ENCODE measurements at places on chromosomes 1 and 21.

GRCh38 chr1:221331273-221332183, 410.4 kb downstream of the DUSP10 start:
- no peak for DNase-seq

- no peak for DNase-seq
These were observed 90.5 kb downstream of the ADARB1 start for GRCh38 chr21:45164838-45165237.

DNA sequence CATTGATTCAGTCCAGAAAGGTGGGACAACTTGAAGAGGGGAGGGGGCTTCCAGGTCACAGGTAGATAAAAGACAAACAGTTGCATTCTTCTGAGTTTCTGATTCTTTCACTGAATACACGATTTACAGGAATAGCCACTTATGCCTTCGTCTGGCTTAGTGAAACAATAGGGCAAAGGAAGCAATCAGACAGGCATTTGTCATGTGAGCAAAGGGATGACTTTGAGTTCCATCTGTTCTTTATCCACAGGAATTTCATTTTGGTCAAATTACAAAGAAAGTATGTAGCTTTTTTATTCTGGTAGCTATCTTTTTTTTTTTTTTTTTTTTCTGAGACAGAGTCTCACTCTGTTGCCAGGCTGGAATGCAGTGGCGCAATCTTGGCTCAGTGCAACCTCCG, 202.5 kb downstream of the TTLL7 start:
- no peak for DNase-seq

DNA sequence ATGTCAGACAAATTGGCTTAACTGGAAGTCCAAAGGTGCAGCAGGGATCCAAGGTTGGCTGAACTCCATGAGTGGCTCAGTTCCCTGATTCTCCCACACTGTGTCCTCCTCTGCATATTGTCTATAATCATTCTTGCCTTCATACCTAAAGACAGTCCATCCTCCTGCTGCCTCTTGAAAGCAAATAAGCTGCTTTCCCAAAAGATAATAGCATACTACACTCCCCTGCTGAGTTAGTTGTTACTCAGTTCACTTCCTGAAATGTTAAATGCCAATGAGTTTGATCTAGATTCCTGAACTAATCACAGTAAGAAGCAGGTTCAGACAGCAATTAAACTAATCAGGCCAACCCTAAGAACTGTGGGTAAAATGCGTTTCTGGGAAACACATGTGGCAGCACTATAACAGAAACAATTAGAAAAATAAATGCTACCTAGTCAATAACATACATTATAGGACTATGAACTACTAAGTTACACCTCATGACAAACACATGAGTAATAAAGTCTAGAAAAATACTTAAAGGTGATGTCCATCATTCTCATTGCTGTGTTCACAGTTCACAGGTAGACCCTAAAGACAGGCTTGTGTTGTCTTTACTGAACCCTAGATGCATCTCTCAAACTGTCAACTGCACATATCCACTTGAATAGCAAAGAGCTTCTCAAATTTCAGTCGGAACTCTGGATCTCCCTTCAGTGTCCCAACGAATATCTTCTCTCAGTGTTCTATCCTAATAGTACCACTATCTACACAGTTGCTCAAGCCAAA, 50.8 kb upstream of the BOLA1 start:
- no peak for DNase-seq

GRCh38 chr21:36035381-36035791, 24.9 kb downstream of the SETD4 start:
- no peak for DNase-seq

DNA sequence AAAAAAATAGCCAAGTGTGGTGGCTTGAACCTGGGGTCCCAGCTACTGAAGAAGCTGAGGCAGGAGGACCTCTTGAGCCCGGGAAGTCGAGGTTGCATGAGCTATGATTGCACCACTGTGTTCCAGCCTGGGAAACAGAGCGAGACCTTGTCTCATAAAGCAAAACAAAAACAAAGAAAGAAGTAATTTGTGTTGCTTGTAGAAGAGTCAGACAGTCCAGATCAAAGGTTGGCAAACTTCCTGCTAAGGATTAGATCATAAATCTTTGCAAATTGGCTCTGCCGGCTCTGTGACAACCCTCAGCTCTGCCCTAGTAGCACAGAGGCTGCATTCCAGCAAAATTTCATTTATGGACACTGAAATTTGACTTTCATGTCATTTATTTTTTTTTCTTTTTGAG, 19.0 kb upstream of the MFN2 start:
- DNase-seq: no peak

GRCh38 chr1:182614796-182615454, 10.7 kb upstream of the RGS16 start:
- DNase-seq: no peak

- no peak for DNase-seq
These were observed 89.8 kb upstream of the ARHGAP29 start for GRCh38 chr1:94327001-94327690.

DNA sequence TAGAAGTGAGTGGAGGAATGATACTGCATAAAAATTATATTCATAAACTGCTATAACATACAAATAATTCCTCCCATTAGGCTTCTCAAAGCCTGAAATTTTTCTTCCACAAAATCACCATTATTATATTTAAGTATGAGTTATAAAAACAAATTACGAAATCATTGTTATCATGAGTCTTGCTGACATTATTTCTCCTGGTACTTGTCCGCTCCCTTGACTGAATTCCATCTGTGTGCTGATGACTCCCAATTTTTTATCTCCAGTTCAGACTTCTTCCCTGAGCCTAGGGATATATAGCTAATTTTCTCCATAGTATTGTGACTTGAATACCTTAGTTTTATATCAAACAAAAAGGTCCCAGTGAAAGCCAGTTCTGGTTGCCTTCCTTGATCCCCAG, 268.2 kb downstream of the HMCN1 start:
- DNase-seq: no peak

- no peak for DNase-seq
These were observed 139.1 kb upstream of the ZC3H11B start for GRCh38 chr1:219751870-219752507.

GRCh38 chr1:30929135-30929889, 20.8 kb upstream of the SDC3 start:
- no peak for DNase-seq

DNA sequence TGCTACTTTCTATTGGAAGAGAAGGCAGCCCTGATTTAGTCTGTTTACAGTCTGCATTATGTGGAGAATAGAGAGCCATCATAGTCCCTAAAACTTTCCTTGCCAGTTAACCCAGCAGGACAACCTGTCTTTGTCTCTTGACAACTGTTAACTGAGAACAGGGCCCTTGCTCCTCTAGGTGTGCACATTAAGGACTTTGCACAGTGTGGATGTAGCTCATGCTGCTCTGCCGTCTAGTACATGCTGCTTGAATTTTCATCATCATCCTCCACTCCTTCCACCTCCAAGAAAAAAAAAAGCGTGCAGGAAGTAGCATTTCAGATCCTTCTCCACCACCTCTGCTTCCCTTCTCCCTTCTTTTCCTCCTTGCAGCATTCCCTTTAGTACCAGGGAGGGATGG, 91.5 kb downstream of the PBX1 start:
- no peak for DNase-seq

DNA sequence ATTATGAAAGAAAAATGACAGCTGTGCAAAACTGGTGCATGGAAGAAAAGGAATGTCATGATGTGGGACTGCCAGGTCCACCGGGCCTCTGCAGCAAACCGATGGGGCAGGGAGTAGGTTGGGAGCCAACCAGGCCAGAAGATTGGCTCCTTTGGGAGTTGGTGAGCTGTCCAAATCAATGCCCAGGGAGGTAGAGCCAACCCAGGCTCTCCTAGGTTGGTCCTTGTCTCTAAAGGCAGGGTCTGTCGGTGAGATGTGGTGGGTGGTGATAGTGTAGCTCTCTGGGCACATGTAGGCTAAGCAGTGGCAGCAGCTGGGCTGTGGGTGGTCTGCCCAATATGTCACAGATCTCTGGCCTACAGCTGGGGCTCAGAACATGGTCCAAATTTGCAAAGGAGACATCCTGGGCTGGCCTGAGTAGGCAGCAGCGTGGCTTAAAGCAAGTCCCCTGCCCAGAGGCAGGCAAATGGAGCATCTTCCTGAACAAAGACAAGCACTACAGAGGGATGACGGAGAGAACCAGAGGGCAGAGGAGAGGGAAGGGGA, 61.2 kb upstream of the PRDX6 start:
- DNase-seq: no peak

GRCh38 chr1:33527934-33528333, 55.5 kb downstream of the ZSCAN20 start:
- DNase-seq: no peak

DNA sequence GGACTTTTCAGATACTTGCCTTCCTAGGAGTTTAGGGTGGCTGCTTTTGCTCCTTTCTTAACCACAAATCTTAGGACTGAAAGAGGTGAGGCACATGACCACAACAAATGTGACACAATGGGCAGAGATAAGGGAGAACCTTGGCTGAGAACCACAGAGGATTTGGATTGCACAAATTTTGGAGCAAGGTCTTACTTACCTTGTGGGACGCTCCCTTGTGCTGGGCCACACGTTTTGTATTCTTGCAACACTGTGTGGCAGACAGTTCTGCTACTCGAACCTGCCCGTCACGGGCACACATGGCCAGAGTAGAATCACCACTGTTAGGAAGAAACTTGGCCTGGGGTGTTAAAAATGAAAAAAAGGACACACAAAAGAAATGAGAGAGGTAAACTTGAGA, 23.9 kb downstream of the DCAF8 start:
- no peak for DNase-seq

DNA sequence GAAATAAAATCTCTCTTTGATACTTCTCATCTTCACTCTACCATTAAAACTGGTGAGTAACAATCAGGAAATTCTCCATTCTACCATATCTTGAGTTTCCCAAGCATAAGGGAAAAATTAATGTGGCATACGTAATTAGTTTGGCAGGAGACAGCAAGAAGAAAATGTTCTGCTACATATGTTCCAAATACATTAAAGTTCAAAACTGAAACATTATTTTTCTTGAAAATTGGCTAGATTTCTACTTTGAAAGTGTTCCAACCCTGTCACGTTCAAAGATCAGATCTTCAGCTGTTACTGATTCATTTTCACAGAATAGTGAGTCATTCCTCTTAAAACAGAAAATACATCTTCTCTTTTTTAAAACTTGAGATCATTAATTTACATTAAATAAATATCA, 48.5 kb downstream of the PIGK start:
- no peak for DNase-seq
